CD8-positive, alpha-beta memory T cell (primary cell): ENCODE measurements at places on chromosomes 7 and 10. TPM values are rescaled to one million over a fixed set of nuclear protein-coding genes. Genes with fewer than 3 reads are reported as not detected.

Gene ZNF239
- total RNA-seq, result 1.4 TPM

Gene SYCE1
- total RNA-seq, result 1.6 TPM

Gene ARHGEF5
- 11.4 TPM for total RNA-seq

Gene LRRD1
- total RNA-seq, result not detected

Gene CTTNBP2
- not detected for total RNA-seq

Gene PRSS2
- not detected for total RNA-seq

Gene C10orf105
- total RNA-seq, result 0.04 TPM

Gene TAS2R4
- total RNA-seq, result 0.92 TPM

Gene CYP3A4
- not detected for total RNA-seq

Gene OPALIN
- not detected for total RNA-seq

Gene CLCN1
- not detected for total RNA-seq

Gene NET1
- total RNA-seq, result 21.5 TPM
